Thoracic aorta (tissue), 2 donors: ENCODE measurements at places on chromosomes 11 and 22.

GRCh38 chr11:64094463-64095260 is 58.9 kb downstream of the FLRT1 start:
- no peak overlapping the region for H3K27ac ChIP-seq
- H3K27me3 ChIP-seq, result no peaks in the 10 kb centered on the region
- no peaks in the 10 kb centered on the region for H3K4me1 ChIP-seq
- no peak overlapping the region for H3K4me3 ChIP-seq
- no peak for DNase-seq

GRCh38 chr11:27612932-27613880 is 87.0 kb downstream of the BDNF start:
- no peaks in the 10 kb centered on the region for H3K36me3 ChIP-seq
- no peaks in the 10 kb centered on the region for H3K4me1 ChIP-seq
- H3K27me3 ChIP-seq, result no peaks in the 10 kb centered on the region
- H3K4me3 ChIP-seq, result no peak overlapping the region
- DNase-seq, result no peak

DNA sequence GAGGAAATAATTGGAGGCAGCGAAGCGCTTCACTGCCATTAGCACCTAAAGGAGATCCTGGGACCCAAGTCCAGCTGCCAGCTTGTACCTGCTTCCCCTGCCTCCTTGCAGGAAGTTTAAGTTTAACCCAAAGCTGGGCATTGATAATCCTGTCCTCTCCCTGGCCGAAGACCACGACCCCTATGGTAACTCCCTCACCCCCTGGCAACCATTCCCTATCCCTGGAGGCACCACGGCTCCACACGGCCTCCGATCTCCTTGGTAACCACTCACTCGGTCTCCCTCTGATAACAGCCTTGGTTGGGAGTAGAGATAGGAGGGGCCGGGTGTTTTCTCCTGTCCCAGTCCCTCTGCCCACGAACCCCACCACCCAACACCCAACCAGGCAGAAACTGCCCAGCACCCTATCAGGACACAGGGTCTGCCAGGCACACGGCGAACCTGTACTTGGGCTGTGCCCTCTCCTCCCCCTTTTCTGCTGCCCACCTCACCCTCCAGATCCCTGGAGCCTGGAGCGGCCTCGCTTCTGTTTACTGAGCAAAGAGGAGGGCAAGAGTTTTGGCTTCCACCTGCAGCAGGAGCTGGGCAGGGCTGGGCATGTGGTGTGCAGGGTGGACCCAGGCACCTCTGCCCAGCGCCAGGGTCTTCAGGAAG is 833 bp downstream of the NHERF4 start:
- H3K36me3 ChIP-seq, result peaks cover 10% of the 10 kb centered on the region
- no peak overlapping the region for H3K4me3 ChIP-seq
- H3K27ac ChIP-seq, result no peak overlapping the region
- H3K4me1 ChIP-seq, result no peaks in the 10 kb centered on the region

- H3K4me3 ChIP-seq, result peak overlapping the region; percentile 54
- H3K27ac ChIP-seq, result no peak overlapping the region
- DNase-seq, result no peak
Observed at GRCh38 chr22:48490500-48491411, 1336.9 kb downstream of the BRD1 start.
